ENCODE measurements at places on chromosomes 5 and 9.

DNA sequence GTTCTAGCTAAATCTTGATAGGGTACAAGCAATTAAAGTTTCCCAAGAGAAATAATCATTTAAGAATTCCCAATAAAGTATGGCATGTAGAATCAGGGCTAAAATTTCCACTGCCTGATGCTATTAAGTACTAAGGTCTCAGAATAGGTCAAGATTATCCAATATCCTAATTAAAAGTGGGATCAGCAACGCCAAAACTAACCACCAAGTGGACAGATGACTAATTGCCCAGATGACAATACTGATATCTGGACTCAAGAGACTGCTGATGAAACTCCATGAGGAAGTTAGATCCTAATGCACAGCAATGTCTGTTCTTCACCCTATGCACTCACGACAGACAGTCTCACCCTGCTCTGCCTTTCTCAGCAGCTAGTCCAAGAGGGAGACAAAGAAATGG is 14.3 kb downstream of the DEPDC1B start:
- no peak for DNase-seq

- no peak for DNase-seq
Measured at GRCh38 chr5:1405539-1406530, 39.4 kb downstream of the SLC6A3 start.

DNA sequence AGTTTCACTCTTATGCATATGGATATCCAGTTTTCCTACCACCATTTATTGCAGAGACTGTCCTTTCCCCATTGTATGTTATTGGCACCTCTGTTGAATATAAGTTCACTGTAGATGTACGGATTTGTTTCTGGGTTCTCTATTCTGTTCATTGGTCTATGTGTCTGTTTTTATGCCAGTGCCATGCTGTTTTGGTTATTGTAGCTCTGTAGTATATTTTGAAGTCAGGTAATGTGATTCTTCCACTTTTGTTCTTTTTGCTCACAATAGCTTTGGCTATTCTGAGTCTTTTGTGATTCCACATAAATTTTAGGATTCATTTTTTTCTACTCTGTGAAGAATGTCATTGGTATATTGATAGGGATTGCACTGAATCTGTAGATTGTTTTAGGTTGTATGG is 26.1 kb upstream of the CCNB1 start:
- DNase-seq, result no peak

GRCh38 chr5:24094081-24094679 is 550.6 kb downstream of the CDH10 start:
- DNase-seq, result no peak

DNA sequence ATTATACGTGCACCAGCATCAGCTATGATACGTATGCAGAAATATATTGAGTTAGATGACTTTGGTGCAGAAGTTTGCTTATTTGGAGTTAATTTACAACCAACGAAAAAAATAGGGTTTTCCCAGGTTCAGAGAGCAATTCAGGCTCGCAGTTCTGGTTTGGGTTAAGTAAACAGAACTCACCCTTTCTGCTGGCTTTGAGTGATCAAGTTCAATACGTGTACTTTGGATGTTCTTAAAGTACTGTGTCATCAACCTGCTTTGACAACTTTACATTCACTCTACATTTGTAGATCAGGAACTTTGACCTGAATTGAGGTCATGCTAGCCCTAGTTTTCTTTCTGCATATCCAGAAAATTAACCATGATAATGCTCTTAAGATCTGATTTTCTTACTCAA is 40.7 kb downstream of the ACOT12 start:
- no peak for DNase-seq

- DNase-seq, result no peak
Measured at GRCh38 chr9:135905380-135906258, 1.7 kb downstream of the CAMSAP1 start.

DNA sequence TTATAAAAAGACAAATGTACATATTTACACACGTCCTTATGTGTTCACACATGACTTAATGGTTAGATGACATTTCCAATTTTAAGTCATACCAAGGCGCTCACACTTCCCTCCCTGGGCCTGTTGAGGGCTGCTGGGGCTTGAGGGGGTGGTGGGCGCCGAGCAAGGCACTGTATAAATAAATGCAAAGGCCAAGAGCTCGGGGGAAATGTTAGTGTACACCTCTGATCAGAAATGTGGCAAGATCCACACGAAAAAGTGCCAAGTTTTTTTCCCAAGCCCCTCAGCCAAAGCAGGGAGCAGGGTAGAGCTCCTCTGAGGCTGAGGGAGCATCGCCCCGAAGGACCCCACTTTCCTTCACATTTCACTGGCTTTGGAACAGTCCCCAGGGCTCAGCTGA is 7.5 kb downstream of the IRF1 start:
- DNase-seq, result no peak

GRCh38 chr5:151757233-151758140 is 944 bp downstream of the ATOX1 start:
- DNase-seq, result no peak

- no peak for DNase-seq
Measured at GRCh38 chr9:16626577-16627130, 243.8 kb downstream of the BNC2 start.

GRCh38 chr9:77020413-77021290 is 1.2 kb downstream of the FOXB2 start:
- DNase-seq, result no peak

GRCh38 chr9:121048175-121048574 is 1.9 kb downstream of the C5 start:
- DNase-seq, result no peak

DNA sequence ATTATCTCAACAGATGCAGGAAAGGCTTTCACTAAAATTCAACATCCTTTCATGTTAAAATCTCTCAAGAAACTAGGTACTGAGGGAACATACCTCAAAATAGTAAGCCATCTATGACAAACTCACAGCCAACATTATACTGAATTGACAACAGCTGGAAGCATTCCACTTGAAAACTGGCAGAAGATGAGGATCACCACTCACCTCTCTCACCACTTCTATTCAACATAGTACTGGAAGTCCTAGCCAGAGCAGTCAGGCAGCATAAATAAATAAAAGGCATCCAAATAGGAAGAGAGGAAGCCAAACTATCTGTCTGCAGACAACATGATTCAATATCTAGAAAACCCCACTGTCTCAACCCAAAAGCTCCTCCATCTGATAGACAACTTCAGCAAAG is 203.6 kb upstream of the GRAMD2B start:
- no peak for DNase-seq

DNA sequence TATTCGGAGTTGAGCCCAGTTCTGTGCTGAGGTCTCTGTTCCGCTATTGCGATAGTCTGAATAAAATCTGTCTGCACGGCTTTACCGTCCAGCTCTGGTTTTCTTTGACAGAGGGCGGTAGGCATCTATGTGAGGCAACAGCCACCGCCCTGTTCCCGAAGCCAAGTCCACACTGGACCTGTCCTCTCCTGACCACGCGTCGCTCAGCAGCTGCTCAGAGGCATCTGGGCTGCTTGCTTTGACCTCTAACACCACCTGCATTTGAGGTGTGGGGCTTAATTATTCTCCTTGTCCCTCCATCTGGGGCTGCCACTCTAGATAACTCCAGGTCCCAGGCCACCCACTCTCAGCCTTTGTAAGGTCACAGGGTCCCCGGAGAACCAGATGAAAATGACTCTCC is 168.4 kb upstream of the SMIM23 start:
- no peak for DNase-seq

GRCh38 chr5:113123618-113124017 is 147.0 kb downstream of the DCP2 start:
- DNase-seq, result no peak

DNA sequence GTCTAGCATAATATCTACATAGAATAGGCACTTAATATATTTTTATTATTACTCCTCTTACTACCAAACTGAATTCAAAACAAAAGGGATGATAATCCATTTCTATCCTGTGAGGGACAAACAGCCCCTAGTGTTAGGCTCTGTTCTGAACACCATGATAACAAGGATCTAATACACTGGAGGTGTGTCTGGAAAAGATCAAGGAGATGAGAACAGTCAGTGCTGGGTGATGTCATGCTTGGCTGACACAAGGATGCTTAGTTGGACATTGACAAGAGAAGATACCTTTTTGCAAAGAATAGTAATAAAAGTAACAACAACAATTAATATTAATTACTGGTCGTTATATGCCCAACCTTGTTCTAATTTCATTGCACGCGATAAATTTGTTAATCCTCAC is 458.7 kb downstream of the EBF1 start:
- no peak for DNase-seq

DNA sequence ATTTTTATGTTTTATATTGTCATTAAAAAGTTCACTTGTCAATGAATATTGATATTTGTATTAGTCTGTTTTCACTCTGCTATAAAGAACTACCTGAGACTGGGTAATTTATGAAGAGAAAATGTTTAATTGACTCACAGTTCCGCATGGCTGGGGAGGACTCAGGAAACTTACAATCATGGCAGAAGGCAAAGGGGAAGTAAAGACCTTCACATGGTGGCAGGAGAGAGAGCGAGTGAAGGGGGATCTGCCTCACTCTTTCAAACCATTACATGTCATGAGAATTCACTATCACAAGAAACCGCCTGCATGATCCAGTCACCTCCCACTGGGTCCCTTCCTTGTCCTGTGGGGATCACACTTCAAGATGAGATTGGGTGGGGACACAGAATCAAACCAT is 27.4 kb downstream of the SRD5A1 start:
- DNase-seq, result no peak

DNA sequence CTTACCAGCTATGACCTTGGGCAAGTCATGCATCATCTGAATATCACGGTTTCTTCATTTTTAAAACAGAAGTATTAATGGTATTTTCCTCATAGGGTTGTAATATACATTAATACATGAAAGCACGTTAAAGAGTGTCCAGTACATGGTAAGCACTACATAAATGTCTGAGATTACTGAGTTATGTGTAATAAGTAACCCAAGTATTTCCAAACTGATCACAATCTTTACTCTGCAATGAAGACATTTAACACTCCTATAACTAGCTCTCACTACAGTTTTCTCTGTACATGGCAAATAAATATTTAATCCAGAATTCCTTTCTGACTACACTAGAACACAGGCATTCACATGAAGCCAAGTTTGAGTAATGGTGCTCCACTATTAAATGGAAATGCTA is 4.0 kb downstream of the GLDC start:
- no peak for DNase-seq

DNA sequence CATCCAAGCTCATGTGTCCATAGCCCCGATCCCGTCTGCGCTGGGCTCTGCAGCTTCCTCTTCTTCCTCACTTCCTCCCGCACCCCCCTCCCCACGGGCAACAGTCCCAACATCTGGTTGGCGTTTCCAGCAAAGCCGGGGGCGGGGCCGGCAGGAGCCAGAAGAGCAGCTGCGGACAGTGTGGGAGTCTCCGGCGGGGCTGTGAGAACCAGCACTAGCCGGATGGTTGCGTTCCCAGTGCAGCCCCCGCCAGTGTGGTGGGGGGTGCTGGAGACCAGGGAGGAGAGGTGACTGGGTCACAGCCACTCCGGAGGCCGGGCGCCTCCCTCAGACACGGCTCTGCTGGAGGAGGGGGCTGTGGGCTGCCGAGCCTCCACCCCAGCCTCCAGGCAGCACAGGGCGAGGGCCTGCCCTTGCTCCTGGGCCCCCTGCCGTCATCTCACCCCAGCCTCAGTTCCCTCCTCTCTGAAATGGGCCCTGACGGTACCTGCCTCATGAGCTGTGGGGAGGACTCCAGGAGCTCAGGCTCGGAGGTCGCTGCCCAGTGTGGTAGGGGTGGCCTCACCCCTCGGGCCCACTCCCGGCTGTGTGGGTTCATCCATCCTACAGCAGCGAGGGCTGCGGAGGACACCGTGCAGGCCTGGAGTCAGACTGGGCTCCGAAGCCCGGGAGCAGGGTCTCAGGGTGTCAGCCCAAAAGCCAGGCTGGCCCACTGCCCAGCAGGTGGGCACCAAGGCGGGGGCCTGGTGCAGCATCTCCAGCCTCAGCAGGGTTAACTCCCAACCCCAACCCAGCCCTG is 41.5 kb upstream of the NOTCH1 start:
- no peak for DNase-seq

DNA sequence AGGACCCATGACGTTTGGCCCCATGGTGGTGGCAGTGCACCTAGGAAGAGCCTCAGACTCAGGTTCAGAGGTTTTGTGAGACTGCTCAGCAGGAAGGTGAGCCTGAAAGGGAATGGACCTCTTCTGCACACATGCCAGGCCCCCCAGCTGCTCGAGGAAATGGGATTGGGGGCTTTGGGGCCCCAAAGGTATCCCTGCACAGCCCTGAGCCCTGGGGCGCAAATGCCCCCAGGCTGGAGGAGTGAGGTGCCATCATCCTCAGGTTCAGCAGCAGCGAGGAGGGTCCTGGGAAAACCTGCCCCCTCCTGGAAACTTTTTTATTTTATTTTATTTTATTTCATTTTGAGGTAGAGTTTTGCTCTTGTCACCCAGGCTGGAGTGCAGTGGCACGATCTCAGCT is 171.8 kb upstream of the MVB12B start:
- no peak for DNase-seq

DNA sequence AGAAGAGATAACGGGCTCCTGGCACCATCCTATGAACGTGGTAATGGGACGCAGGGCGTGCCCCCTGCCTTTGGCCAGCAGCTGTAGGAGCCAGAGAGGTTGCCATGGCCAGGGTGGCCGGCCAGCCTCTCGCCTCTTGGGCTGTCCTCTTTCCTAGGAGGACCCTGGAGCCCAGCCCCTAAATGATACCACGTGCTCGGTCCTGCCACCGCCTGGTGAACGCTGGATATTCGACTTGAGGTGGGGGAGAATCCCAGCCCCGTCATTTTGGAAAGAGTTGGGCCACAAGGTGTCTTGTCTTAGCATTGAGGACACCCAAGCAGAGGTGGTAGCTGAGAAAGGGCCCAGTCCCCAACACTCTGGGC is 391 bp upstream of the NRG2 start:
- DNase-seq, result no peak

- no peak for DNase-seq
Measured at GRCh38 chr5:173808079-173808808, 79.9 kb upstream of the CPEB4 start.

DNA sequence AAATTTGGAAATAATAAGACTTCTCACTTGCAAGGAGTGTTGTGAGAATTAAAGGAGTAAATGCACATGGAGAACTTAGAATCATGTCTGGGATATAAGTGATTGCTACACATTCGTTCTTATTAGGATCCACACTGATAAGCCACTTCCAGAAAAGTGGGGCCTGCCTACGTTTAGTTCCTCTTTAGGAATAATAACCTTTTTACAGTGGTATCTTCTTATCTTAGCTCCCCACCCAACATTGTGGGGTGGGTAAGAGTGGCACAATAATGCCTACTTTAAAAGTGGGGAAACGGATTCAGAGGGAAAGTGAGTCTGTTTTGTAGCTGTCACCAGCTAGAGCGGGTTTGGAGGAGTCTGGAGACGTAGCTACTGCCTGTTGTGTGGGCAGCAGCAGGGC is 16.0 kb downstream of the DOCK2 start:
- DNase-seq, result no peak

GRCh38 chr5:158937381-158937952 is 162.2 kb downstream of the EBF1 start:
- no peak for DNase-seq

GRCh38 chr9:116342061-116342460 is 188.5 kb downstream of the PAPPA start:
- DNase-seq, result no peak

- no peak for DNase-seq
Measured at GRCh38 chr9:76373173-76373783, 20.9 kb downstream of the RFK start.

- DNase-seq, result no peak
Measured at GRCh38 chr5:155017610-155018009, 4.1 kb downstream of the KIF4B start.

All from CD4-positive, CD25-positive, alpha-beta regulatory T cell (primary cell).